ENCODE measurements at places on chromosomes 11 and 22.

GRCh38 chr11:62370743-62371440 lies 33.6 kb downstream of the ASRGL1 start:
- DNase-seq: no peak

DNA sequence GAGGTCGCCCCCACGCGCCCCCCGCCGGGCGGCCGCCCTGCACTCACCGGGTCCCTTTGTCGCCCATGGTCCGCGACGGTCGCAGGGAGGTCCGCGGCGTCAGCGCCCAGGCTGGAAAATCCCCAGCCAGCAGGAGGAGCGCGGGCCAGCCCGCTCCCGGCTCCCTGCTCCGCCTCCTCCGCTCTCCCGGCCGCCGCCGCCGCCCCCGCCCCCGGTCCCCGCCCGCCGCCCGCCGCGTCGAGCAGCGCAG lies at the start of gene ARRB1:
Gene ARRB1 (minus strand): TSS at position 121 of the 250 bp plus-strand sequence. CDS start 54 bp downstream, at position 67.
- no peak for DNase-seq

DNA sequence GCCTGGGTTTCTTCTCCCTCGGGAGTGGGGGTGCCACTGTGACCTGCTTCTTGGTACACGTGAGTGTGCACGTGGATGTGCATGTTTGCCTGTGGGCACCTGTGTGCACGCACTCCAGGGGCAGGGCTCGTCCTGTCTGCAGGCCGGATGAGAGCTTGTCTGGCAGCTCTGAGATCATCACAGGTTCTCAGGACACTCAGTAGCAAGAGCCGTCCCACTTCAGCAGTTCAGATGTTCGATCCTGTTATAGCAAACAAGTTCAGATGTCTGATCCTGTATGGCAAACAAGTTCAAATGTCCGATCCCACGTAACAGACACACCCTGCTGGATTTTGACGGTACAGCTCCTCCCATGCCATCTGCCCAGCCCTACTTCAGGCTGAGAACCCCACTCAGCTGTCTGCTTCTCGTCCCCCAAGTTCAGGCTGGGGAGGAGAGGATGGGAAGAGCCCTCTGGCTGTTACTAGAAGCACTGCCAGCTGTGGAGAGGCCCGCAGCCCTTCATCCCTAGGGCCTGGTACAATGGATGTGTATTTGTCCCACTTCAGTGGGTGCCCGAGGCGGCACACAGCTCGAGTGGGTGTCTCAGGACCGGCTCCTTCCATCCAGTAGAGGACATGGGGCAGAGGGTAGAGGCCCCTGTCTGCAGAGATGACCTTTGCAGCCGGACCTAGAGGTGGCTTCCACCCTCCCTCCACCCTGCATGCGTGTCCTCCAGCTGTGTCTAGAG lies 1126.9 kb downstream of the BRD1 start:
- peak; percentile 32 for DNase-seq

DNA sequence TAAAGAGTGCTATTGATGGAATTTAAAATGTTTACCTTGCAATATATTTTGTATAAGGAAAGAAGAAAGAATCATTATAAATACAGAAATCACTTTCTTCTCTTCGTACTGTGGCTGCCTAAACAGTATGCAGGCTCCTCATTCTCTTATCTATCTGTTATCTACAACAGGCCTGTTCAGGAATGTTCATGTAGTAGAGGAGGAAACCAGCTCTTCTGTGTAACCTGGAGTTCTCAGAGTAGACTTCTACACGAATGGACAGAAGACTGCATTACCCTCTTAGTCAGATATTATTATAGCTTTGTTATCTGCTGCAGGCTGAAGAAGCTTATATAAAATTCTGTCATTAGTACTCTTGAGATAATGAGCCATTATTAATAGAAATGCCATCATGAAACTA lies 1225.9 kb upstream of the CNTN5 start:
- no peak for DNase-seq

- no peak for DNase-seq
Measured at GRCh38 chr22:30861688-30862552, 106.7 kb downstream of the MORC2 start.

DNA sequence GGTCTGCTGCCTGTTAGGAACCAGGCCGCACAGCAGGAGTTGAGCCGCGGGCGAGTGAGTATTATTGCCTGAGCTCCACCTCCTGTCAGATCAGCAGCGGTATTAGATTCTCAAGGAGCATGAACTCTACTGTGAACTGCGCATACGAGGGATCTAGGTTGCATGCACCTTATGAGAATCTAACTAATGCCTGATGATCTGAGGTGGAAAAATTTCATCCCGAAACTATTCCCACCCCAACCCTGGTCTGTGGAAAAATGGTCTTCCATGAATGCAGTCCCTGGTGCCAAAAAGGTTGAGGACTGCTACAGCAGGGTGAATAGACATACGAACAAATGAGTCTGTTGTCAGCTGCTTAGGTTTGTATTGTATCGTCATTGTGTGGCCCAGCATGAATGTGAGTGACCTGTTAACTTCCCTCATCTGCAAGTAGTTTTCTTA lies 29.8 kb downstream of the RNF141 start:
- no peak for DNase-seq

DNA sequence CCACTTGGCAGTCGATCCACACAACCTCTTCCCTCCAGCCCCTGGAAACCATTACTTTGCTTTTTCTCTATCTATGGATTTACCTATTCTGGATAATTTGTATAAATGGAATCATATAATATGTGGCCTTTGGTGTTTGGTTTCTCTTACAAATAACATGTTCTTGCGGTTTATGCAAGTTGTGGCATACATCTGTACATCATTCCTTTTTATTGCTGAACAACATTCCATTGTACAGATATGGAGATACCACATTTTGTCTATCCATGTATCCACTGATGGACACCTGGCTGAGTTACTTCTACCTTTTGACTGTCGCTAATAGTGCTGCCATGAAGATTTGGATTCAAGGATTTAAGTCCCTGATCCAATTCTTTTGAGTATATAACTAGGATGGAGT lies 25.1 kb downstream of the SMCO4 start:
- DNase-seq: no peak

- no peak for DNase-seq
Measured at GRCh38 chr11:106262852-106263251, 185.4 kb downstream of the AASDHPPT start.

- DNase-seq: no peak
Measured at GRCh38 chr11:68329978-68330699, 17.7 kb downstream of the LRP5 start.

- peak; percentile 91 for DNase-seq
Measured at GRCh38 chr11:64246871-64247728, at the start of gene PPP1R14B. TSS of gene PPP1R14B (minus strand) at chr11:64246943. CDS start at chr11:64246673, 270 bp downstream.

DNA sequence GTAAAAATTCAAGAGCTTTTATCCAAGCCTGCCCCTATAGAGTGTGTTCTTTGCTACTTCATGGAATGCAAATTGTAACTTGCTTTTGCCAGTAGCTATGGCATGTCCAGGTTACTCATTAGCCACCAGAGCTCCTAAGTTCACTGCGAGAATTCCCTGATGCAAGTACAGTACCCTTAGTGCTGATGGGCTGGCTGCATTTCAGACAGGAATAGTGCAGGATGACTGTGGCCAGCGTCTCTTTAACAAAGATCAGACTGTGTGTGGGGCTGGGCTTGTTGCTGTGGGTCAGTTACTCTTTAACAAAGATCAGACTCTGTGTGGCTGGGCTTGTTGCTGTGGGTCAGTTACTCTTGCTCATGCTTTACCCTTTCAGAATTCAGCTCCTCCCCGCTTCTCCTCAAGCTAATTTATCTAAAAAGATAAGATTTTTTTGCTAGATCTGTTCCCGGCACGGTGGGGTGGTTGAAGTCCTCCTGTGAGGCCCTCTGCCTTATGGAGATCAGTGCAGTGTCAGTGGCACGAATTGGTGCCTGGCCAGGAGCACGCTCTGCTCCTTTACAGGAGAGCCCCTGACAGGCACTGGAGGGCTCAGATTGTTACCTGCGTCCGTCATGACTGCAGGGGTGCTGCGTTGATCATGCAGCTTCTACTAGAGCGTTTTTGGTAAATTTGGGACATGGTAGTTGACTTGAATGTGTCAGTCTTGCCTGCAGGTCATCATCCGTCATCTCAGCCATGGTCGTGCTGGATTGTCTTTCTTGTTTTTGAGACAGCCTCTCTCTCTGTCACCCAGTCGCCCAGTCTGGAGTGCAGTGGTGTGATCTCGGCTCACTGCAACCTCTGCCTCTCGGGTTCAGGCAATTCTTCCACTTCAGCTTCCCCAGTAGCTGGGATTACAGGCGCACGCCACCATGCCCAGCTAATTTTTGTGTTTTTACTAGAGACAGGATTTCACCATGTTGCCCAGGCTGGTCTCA lies 27.0 kb downstream of the AP2A2 start:
- DNase-seq: peak; percentile 80

- no peak for DNase-seq
Measured at GRCh38 chr11:10497371-10498021, 42.4 kb downstream of the AMPD3 start.

- DNase-seq: no peak
Measured at GRCh38 chr22:30381264-30381663, 5.9 kb downstream of the RNF215 start.

GRCh38 chr22:25208743-25209505 lies 9.3 kb downstream of the CRYBB3 start:
- no peak for DNase-seq

GRCh38 chr11:1388763-1389102 lies 1.0 kb upstream of the BRSK2 start:
- no peak for DNase-seq

DNA sequence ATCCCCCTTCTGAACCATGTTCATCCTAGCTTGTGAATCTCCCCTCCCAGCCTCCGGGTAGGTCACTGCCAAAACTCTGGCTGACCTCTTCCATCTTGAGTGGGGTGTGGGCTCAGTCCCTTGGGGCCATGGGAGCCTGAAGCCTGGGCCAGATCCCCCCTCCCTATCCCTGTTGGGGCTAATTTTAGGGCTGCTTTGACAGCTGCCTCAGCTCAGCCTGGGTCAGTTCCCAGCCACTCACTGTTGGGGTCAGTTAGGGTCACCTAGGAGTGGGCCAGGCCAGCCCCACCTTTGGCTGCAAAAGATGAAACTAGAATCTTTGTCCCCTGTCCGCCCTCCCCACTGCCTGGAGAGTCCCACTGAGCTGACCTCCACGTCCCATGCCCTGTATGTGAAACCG lies 29.8 kb upstream of the P2RY2 start:
- no peak for DNase-seq

GRCh38 chr22:22735695-22736611 lies 91.5 kb downstream of the GGTLC2 start:
- DNase-seq: no peak

DNA sequence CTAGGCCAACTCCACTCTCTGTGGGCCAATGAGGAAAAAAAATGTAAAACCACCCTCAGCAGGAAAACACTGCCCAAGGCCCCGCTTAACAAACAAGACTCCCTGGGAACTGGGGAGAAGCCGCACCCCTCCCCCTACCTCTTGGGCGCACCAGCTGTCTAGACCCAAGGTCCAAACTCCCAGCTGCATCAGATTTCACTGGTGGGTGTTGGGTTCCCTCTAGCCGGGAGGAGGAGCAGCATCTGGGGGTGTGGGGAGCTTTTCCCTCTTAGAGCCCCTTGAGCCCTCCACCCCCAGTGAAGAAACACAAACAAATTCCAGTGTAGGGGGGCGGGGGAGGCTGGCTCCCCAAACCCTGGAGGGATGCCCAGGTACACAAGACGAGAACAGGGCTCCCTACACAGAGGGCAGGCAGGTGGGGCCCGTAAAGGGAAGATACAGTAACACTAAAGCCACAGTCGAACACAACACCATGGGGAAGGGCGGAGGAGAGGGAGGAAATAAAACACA lies 64.9 kb downstream of the NECTIN1 start:
- DNase-seq: no peak

- peak; percentile 78 for DNase-seq
Measured at GRCh38 chr22:20031732-20032406, 11.0 kb downstream of the TANGO2 start.

- no peak for DNase-seq
Measured at GRCh38 chr22:43862074-43862881, at the start of gene SULT4A1. TSS of gene SULT4A1 (minus strand) at chr22:43862513. CDS start at chr22:43862382, 131 bp downstream.

DNA sequence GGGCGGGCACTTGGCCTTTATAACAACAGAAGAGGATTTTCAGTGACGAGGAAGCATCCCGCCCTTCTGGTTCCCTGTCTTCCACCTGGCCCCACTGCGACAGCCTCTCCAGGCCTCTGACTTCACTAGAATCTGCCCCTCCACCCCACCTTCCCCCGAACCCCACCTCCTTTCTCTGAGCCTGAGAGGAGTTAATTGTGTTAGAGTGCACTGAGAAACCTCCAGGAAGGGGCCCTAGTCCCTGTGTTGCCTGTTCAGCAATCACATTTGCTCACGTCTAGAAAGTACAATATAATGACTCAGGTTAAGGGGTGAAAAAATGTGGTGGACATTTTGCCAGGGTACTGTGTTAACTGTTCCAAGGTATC lies 38.8 kb downstream of the PTPRJ start:
- DNase-seq: peak; percentile 58

- no peak for DNase-seq
Measured at GRCh38 chr11:59012398-59013265, 73.3 kb downstream of the GLYATL1 start.

- no peak for DNase-seq
Measured at GRCh38 chr22:20271114-20271994, 3.2 kb upstream of the RTN4R start.

GRCh38 chr11:44709281-44709562 lies 17.5 kb upstream of the TSPAN18 start:
- DNase-seq: peak; percentile 74

- no peak for DNase-seq
Measured at GRCh38 chr11:61472282-61472681, 36.3 kb upstream of the LRRC10B start.

DNA sequence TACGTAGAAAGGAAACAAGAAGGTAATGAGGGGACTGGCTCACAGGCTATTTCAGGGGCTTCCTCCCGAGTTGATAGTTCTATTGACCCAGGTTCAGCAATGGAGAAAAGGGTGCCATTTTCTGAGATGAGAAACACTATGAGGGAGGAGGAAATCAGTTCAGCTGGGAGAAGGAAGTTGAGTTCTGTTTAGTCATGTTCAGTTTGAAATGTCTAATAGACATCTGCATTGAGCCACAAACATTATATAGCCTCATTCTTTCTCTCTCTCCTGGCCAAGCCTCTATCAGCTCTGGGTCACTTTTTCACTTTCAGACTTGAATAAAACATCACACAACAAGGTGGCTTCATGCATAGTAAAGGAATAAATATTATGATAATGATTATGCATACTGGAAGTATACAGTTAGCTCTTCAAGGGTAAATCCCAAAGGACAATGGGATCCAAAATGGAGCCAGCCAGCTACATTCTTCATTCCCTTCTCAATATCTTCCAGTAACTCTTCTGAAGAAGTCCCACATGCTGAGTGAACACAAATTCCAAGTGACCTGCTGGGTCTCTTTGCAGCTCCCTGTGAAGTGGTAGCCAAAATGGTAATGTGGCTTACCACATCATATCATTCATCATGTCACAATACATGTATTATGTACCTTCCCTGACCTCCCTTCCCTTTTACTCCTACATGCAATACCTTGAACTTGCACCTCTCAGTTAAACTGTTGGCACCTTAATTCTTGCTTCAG lies 80.9 kb upstream of the CD44 start:
- DNase-seq: peak; percentile 26

All from SW480 (cell line).